ENCODE measurements at places on chromosomes 2 and 18.

DNA sequence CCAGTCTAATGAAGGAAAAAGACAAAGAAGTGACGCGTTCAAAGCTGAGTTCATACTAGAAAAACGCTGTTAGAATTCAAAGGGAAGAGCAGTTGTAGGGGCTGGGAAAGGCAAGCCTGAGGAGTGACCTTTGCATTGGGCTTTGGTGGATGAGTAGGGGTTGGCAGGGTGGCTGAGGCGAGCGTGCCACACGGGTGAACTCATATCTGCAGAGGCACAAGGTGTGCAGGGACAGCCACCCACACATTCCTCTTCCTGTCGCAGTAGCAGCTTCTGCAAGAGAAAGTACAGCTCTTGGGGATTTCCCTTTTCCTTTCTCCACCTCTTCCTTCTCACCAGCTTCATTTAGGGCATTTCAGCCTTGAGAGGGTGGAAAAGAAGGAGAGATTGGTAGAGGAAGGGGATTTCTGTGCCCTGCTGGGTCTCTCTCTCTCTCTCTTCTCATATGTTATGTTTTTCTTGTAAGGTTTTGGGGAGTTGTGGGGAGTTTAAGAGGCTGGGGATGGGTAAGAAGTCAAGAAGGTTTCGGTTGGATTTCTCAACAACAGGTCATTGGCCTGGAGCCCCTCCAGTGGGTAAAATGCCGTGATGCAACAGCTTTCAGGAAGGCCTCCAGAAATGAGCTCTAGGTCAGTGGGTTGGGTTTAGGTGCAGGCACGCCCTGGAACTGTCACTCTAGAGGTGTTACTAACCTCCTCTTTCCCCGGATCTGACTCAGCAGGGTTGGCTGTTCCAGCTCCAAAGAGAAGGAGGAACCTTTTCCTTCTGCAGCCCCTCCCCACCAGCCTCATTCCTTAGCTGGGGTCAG, 40.1 kb downstream of the ODC1 start:
- peak; percentile 45 for DNase-seq

DNA sequence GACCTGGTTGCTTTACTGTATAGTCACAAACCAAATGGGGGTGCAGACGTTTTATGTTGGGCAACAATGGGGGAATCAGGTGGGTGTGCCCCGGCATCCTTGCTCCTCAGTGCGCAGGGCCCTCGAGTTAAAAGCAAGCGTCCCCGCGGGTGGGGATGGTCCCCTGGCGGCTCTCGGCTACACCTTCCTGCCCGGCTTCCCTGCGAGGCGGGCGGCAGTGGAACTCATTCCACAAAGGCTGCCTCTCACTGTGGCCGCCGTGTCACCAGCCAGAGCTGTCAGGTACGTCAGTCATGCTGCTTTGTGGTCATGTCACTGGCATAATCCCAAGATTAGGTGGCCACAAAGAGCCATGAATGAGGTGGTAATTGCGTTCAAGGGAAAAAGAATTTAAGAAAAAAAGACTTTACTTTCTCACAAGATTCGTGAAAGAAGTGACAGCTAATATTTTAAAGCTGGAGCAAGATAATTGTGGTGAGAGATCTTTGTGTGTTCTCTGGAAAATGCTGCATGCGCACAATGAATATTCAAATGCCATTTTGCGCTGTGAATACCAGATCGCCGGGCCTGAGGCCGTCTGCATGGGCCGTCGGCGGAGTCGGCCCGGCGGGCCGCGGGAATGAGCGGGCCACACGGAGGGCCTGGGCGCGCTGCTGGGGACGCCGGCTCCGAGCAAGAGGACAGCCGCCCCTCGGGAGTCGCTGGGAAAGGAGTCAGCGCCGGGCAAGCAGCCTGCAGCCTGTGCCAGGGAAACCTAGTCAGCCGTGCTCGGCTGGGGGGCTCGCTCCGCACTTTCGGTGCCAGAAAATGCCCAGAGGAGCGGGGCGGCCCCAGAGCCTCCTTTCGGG, 82.3 kb upstream of the LDLRAD4 start:
- no peak for DNase-seq

GRCh38 chr2:118903551-118904479, 38.2 kb upstream of the MARCO start:
- no peak for DNase-seq

DNA sequence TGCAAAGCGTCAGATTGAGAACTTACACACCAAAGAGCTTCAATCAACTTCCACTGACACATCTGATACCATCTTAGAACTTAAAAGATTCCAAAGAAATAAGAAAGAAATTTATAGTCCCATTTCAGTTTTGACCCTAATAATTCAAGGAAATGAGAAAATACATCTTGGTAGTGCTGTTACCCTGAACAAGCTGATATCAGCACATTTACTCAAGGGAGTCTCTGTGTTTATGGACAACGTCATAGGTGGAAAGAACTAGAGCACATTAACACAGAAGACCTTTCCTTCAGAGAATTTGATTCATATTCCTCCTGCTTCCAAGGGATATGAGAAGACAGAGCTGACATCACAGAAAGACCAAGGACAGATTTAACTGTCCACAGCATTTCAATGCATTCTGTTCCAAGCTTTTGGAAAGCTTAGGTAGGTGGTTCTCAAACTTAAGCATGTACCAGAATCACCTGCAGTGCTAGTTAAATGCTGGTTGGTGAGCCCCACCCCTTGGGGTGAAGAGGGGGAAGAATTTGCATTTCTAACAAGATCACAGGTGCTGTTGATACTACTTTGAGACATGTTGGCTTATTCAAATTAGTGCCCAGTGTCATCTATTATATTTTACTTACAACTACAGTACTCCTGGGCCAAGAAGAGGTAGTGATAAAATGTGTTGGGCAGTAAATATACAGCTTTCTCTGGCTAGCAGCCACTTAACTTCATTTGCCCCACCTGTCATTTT, 59.8 kb downstream of the LDAH start:
- DNase-seq = no peak

GRCh38 chr2:161836664-161837063, 212.4 kb downstream of the SLC4A10 start:
- no peak for DNase-seq

DNA sequence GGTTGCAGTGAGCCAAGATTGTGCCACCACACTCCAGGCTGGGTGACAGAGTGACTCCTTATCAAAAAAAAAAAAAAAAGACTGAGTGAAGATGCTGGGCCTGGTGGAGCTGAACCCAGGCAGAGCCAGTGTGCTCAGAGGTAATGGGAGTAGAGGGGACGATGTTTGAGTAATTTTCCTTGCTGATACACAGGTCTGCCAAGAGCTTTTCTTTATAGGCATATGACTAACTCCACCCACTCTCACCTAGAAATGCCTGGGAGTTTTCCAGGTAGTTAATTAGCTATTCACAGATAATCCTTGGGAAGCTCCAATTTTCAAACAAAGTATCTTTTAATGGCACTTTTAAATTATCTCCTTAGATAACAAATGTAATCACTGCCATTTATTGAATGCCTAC, 33.4 kb upstream of the ACSL3 start:
- no peak for DNase-seq

DNA sequence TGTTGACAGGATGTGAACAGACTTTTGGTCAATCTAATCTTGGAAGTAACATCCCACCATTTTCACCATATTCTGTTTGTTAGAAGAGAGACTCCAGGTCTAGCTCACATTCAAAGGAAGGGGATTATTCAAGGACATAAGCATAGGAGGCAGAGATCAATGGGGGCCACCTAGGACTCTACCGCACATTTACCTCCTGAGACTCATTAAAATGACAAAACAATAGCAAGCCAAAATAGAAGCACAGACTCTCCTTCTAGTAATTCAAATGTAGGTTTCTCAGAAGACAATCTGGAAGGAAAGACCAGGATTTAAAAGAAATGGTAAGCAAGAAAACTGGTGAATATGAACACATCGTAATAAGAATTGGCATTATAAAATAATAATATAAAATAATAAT, 156.4 kb upstream of the KYNU start:
- no peak for DNase-seq

DNA sequence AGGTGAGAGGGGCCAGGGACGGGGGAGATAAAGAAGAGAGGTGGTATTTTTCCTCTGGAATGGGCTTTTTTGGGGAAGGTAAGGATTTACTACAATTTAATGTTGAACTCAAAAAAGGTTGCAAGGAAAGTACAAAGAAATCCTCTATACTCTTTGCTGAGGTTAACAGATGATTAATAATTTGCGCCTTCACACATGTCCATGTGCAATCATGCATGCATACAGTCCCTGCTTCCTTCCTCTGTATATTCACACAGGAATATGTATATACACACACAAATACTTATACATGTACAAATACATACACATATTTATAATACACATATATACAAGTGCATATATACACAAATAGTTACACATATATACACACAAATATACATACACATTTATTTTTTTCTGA, 193.4 kb downstream of the NBAS start:
- DNase-seq = no peak

DNA sequence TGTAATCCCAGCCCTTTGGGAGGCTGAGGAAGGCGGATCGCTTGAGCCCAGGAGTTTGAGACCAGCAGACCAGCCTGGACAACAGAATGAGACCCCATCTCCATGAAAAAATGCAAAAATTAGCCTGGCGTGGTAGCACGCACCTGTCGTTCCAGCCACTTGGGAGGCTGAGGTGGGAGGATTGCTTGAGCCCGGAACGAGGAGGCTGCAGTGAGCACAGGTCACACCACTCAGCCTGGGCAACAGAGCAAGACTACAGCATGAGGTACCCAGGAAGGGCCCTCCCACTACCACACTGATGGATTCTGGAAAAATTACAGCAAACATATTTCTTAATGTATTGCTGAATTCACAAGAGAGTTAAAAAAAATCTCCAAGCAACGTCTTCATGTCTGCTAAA, 56.3 kb upstream of the HPCAL1 start:
- DNase-seq = no peak

GRCh38 chr2:121255358-121255757, 29.6 kb downstream of the TFCP2L1 start:
- no peak for DNase-seq

- no peak for DNase-seq
Measured at GRCh38 chr2:218031771-218032257, 29.0 kb upstream of the TNS1 start.

DNA sequence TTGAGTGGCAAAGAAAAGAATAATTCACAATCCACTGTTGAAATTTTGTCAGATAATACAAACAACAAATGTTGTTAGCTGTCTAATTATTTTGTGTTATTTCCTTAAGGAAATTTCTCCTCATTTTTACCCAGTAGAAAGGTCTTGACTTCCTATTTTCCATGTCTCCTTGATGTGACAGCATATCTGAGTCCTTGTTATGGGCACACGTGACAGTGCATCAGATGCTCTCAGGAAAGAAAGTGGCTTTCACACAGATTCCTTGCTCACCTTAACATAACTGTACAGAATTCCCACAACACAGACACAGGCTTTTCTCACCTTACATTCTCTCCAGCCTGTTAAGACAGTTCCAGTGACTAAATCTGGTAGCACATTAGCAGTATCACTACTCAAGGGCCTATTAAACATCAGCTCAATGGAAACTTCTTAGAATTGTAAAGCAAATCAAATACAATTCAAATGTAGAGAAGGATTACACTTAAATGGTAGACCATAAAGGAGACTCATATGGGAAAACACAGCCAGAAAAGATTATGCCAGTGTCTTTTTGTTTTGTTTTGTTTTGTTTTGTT, 30.2 kb upstream of the GPR55 start:
- no peak for DNase-seq

DNA sequence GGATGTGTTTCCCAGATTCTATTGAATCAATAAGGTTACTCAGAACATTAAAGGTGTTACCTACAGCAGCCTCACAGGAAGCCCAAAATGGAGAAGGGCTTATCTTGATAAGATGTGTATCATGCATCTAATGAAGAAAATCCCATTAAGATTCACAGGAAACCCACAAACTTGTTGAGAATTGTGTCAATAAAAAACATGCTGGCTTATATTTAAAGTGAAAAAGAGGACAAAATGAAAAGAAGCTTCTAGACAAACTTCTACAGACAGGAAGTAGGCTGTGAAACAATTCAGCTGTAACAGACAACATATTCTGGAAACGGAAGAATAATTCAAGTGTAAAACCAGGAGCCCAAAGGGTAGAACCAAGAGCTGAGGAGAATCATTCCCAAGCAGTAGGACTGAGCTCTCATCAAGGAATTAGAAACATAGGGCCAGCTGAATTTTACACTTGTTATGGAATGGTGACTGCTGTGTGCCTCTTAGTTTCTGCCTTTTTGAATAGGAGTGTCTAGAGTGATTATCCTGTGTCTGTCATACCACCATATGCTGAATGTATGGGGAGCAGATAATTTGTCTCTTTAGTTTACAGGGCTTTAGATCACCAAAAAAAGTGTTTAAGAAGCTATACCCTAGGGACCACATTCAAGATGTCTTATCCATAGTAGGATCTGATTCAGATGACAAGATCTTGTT, 9.6 kb downstream of the IMMT start:
- DNase-seq = no peak

GRCh38 chr2:38108907-38109731, 33.2 kb upstream of the CYP1B1 start:
- DNase-seq = no peak

- DNase-seq = peak; percentile 15
Measured at GRCh38 chr2:148876595-148877402, 1.8 kb downstream of the KIF5C start.

DNA sequence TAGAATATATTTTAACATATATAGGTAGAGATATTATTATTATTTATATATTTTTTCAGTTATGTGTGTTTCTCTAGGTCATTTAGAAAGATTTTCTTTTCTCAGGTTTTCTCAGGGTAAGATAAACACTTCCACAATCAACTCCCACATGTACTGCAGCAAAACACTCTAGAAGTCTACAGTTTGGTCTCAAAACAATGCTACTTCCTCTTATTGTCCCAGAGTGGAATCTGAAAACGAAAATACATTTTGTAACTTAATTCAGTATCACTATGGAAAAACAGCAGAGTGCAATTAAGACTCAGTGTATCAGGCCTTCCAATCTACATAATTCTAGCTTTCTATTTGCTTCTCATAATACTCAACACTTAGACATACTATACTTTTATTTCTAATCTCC, 190.1 kb upstream of the SLC35G4 start:
- no peak for DNase-seq

DNA sequence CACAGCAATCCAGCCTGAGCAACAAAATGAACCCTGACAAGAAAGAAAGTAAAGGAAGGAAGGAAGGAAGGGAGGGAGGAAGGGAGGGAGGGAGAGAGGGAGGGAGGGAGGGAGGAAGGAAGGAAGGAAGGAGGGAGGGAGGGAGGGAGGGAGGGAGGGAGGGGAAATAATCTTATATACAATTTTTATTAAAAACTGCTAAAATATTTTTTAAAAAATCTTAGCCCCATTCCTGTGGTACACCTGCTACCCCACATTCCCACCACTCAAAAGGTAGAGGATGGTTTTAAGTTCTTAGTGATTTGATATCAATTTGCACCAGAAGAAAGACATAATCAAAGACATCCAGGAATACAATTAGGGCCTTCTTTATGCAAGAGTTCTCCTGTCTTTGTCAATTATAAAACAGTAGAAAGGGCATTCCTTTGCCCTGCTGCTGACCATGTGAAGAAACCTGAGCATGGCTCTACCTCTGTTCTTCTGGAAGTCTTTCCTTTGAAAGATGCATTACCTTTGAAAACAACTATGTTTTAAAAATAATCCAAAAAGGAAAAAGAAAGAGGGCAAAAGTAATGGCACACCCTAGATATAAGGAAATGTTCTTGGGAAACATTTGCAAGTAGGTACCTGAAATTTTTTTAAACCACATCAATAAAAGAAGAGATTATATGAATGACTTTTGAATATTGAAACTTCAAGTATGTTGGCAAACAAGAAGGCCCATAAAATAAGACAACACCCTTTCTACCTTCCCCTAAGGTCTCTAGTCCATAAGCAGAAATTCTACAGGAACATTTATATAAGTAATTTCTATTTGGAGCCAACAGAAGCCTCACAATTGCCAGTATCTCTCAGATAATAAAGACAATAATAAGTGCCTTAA, 33.7 kb upstream of the ACVR2A start:
- no peak for DNase-seq
